Colonic mucosa (tissue), 4 donors: ENCODE measurements at places on chromosomes 12 and 14. TPM values are rescaled to one million over a fixed set of nuclear protein-coding genes. Genes with fewer than 3 reads are reported as not detected.

KRT71 gene
- not detected for total RNA-seq

DDX55 gene
- total RNA-seq = 19.7 TPM

MSI1 gene
- 3.8 TPM for total RNA-seq

GPR33 gene
- not detected for total RNA-seq

NRL gene
- 2.7 TPM for total RNA-seq

- H3K27ac ChIP-seq = no peak overlapping the region
- H3K27me3 ChIP-seq = no peaks in the 10 kb centered on the region
- no peaks in the 10 kb centered on the region for H3K4me1 ChIP-seq
Observed at GRCh38 chr12:89020689-89021088, 331.6 kb downstream of the DUSP6 start.

GRCh38 chr12:127717278-127717677 is 549.7 kb upstream of the TMEM132C start:
- H3K27me3 ChIP-seq = no peaks in the 10 kb centered on the region
- no peaks in the 10 kb centered on the region for H3K4me1 ChIP-seq
- H3K4me3 ChIP-seq = no peak overlapping the region
- H3K36me3 ChIP-seq = no peaks in the 10 kb centered on the region
- H3K27ac ChIP-seq = no peak overlapping the region

- no peaks in the 10 kb centered on the region for H3K4me1 ChIP-seq
- no peaks in the 10 kb centered on the region for H3K27me3 ChIP-seq
- H3K36me3 ChIP-seq = no peaks in the 10 kb centered on the region
- no peak overlapping the region for H3K4me3 ChIP-seq
- DNase-seq = no peak
Observed at GRCh38 chr14:105849933-105850626, 323.7 kb downstream of the TMEM121 start.

- DNase-seq = no peak
- H3K36me3 ChIP-seq = no peaks in the 10 kb centered on the region
Observed at GRCh38 chr14:68300608-68301007, 481.0 kb downstream of the RAD51B start.

GRCh38 chr12:80549298-80549697 is 105.3 kb downstream of the PTPRQ start:
- no peak overlapping the region for H3K4me3 ChIP-seq
- no peaks in the 10 kb centered on the region for H3K36me3 ChIP-seq
- H3K27me3 ChIP-seq = no peaks in the 10 kb centered on the region
- no peaks in the 10 kb centered on the region for H3K4me1 ChIP-seq
- H3K27ac ChIP-seq = no peak overlapping the region

DNA sequence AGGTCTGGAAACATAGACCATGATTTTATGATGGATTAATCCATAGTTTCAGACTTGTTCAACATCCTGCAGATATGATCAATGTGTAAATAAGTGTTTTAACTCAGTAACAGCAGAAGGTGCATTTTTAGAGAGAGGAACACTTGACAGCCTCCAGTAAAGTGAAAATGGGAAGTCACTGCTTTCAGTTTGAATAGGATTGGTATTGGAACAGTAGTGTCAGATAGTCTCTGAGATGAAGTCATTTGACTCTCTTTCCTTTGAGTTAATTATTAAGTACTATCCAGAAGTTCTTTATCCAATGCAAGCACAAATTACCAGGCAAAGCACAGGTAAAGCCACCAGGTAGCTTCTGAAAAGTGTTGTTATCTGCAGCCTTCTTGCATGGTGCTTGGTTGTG is 14.5 kb upstream of the NAV3 start:
- no peak overlapping the region for H3K4me3 ChIP-seq
- no peaks in the 10 kb centered on the region for H3K27me3 ChIP-seq
- H3K27ac ChIP-seq = no peak overlapping the region
- no peaks in the 10 kb centered on the region for H3K4me1 ChIP-seq

- H3K27me3 ChIP-seq = no peaks in the 10 kb centered on the region
- H3K27ac ChIP-seq = no peak overlapping the region
- H3K4me1 ChIP-seq = no peaks in the 10 kb centered on the region
- H3K36me3 ChIP-seq = no peaks in the 10 kb centered on the region
Observed at GRCh38 chr12:79067977-79068376, 203.4 kb downstream of the SYT1 start.

GRCh38 chr14:32382704-32383103 is 53.6 kb downstream of the AKAP6 start:
- no peaks in the 10 kb centered on the region for H3K27me3 ChIP-seq
- H3K36me3 ChIP-seq = no peaks in the 10 kb centered on the region
- no peak overlapping the region for H3K4me3 ChIP-seq
- no peak for DNase-seq

DNA sequence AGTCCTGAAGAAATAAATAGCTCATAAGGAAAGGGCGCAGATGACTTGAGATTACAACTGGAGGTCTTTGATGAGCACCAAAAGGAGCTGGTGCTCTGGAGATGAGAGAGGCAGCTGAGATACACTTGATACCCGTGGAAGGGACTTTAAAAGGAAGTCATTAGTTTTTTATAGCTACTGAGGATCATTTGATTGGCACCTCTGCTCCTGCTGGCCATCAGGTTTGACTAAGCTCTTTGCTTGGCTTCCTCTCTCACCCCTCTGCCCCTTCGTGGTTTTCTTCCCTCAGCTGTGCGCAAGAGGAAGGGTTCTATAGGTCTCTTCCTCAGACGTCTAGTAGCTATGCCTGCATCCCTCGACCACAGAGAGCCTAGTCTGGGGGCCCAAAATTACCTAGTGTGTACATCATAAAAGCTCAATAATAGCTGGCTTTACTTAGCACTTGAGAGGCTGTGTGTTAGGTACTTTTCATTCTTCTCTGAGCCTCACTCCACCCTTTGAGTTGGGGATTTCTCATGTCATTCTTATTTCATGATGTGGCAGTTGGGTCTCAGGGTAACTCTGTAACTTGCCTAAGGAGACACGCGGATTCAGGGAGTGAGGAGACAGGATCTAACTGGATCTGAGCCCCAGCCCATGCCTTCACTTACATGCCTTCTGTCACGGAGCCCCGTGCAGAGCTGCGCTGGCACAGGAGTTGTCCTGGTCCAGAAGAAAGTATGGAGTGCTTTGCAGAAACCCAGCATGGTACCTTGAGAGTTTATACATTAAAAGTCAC is 68.4 kb upstream of the ASPG start:
- H3K27ac ChIP-seq = no peak overlapping the region
- no peak for DNase-seq
- no peaks in the 10 kb centered on the region for H3K4me1 ChIP-seq

DNA sequence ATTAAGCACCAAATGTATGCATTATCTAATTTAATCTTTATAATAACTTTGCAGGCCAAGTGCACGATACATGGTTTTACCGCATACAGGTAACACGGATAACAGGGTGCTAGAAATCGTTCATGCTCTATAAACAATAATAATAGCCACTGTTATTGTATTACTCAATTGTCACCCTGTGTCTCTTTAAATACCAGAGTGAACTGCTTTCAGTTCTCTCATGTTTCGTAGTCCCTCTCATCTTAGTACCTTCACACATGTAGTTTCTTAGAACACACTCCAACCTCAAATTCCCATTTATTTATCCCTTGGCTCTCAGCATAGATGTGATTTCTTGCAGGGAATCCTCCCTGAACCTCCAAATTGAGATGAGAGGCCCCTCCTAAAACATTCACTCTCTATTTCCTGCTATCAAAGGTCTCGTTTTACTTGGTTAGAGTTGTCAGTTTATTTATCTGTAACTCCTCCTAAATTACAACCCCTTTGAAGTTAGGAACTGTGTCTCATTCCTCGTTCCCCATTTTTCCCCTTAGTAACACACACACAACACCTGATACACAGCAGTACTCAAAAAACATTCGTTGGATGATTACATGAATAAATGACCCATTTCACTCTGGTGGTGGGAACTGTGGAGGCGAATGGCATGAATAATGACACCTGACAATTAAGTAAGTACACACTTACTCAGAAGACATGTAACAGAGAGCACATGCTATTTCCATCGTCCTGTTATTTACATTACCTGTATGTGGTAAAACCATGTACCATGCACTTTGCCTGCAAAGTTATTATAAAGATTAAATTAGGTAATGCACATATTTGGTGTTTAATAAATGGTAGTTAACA is 134.6 kb downstream of the BTG1 start:
- no peaks in the 10 kb centered on the region for H3K36me3 ChIP-seq
- H3K4me1 ChIP-seq = no peaks in the 10 kb centered on the region
- H3K4me3 ChIP-seq = no peak overlapping the region
- DNase-seq = no peak

- H3K27me3 ChIP-seq = peaks cover 23% of the 10 kb centered on the region
- H3K4me1 ChIP-seq = no peaks in the 10 kb centered on the region
- H3K27ac ChIP-seq = no peak overlapping the region
- no peak for DNase-seq
Observed at GRCh38 chr12:6824085-6824775, 2.6 kb downstream of the GPR162 start.

GRCh38 chr14:35446450-35446849 is 41.9 kb upstream of the NFKBIA start:
- H3K4me1 ChIP-seq = no peaks in the 10 kb centered on the region
- H3K36me3 ChIP-seq = no peaks in the 10 kb centered on the region
- no peak for DNase-seq

GRCh38 chr14:96409701-96410100 is 17.8 kb downstream of the AK7 start:
- H3K27ac ChIP-seq = no peak overlapping the region
- no peaks in the 10 kb centered on the region for H3K27me3 ChIP-seq
- H3K4me3 ChIP-seq = no peak overlapping the region
- no peak for DNase-seq
- no peaks in the 10 kb centered on the region for H3K36me3 ChIP-seq

- DNase-seq = no peak
- H3K27ac ChIP-seq = no peak overlapping the region
- no peaks in the 10 kb centered on the region for H3K27me3 ChIP-seq
- no peaks in the 10 kb centered on the region for H3K4me1 ChIP-seq
- no peak overlapping the region for H3K4me3 ChIP-seq
Observed at GRCh38 chr12:58140395-58140794, 199.0 kb downstream of the ATP23 start.

- no peaks in the 10 kb centered on the region for H3K36me3 ChIP-seq
- no peak for DNase-seq
- H3K27me3 ChIP-seq = no peaks in the 10 kb centered on the region
- H3K27ac ChIP-seq = no peak overlapping the region
- H3K4me1 ChIP-seq = no peaks in the 10 kb centered on the region
Observed at GRCh38 chr12:95857156-95857555, 1.6 kb upstream of the SNRPF start.

GRCh38 chr12:113867258-113867657 is 98.9 kb downstream of the RBM19 start:
- no peaks in the 10 kb centered on the region for H3K36me3 ChIP-seq
- no peaks in the 10 kb centered on the region for H3K4me1 ChIP-seq
- no peaks in the 10 kb centered on the region for H3K27me3 ChIP-seq
- no peak for DNase-seq
- no peak overlapping the region for H3K27ac ChIP-seq

DNA sequence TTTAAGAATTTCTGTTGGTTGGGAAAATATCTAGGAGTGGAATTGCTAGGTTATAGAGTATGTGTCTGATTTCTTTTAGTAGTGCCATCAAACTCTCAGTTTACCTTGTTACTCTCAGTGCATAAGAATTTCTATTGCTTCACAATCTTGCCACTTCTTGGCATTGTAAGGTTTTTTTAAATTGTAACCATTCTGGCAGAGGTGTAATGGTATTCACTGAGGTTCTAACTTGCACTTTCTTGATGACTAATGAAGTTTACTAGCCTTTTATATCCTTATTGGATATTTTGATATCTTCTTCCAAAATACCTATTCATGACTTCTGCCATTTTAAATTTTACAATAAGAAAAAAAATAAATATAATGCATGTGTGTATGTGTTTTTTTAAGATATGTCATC is 478.0 kb downstream of the NAV3 start:
- no peak overlapping the region for H3K4me3 ChIP-seq
- no peaks in the 10 kb centered on the region for H3K36me3 ChIP-seq
- no peaks in the 10 kb centered on the region for H3K4me1 ChIP-seq
- no peaks in the 10 kb centered on the region for H3K27me3 ChIP-seq

GRCh38 chr12:70709022-70709421 is 71.8 kb upstream of the PTPRB start:
- H3K36me3 ChIP-seq = no peaks in the 10 kb centered on the region
- H3K27me3 ChIP-seq = no peaks in the 10 kb centered on the region
- H3K27ac ChIP-seq = no peak overlapping the region
- no peak for DNase-seq
- H3K4me3 ChIP-seq = no peak overlapping the region

GRCh38 chr12:24089510-24089890 is 140.0 kb upstream of the SOX5 start:
- no peaks in the 10 kb centered on the region for H3K4me1 ChIP-seq
- H3K4me3 ChIP-seq = no peak overlapping the region
- H3K27ac ChIP-seq = no peak overlapping the region
- no peak for DNase-seq
- no peaks in the 10 kb centered on the region for H3K27me3 ChIP-seq

DNA sequence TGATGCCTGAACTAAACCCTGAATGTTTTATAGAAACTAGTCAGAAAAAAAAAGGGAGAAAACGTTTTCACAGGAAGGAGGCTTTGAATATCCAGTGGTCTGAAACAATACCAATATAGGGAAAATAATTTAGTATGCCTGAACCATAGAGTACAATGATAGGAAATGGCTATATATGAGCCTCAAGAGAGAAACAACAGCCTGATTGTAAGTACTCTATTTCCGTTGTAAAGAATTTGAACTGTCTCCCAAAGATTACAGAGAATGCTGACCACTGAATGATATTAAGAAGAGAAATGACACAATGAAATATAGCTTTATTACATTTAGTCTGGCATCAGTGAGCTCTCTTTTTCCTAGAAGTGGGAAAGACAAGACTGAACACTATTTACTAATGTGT is 5.5 kb upstream of the GABARAPL1 start:
- no peak overlapping the region for H3K4me3 ChIP-seq
- no peaks in the 10 kb centered on the region for H3K4me1 ChIP-seq
- H3K36me3 ChIP-seq = no peaks in the 10 kb centered on the region

DNA sequence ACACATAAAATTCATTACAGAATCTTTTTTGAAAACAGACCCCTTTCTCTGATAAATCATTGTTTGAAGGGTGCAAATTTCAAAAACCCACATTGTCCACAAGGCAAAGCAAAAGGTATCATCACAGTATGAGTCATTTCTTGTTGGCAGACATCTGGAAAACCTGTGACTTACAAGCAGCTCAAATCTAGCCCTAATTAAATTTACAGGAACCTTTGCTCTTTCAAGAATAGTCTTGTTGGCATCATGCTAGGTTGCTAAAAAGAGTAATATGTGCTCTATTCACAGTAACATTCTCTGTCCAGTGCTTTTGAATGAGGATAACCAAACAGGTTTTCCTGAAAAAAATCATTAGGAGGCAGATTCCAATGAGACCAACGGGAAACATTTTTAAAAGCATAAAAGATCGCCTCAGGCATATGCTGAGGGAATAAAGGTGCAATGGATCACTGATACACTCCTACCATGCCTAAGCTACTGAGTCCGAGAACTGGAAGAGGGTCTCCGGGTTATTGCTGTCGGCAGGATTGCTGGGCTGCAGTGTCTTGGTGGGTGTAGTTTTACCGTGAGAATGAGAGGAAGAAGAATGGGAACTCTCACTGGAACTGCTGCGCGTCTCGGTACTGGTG is 55.5 kb upstream of the TTC7B start:
- H3K27me3 ChIP-seq = no peaks in the 10 kb centered on the region
- H3K27ac ChIP-seq = no peak overlapping the region
- H3K4me1 ChIP-seq = no peaks in the 10 kb centered on the region
- H3K36me3 ChIP-seq = no peaks in the 10 kb centered on the region
- no peak for DNase-seq
- H3K4me3 ChIP-seq = no peak overlapping the region

- H3K27ac ChIP-seq = no peak overlapping the region
- H3K27me3 ChIP-seq = no peaks in the 10 kb centered on the region
- no peak for DNase-seq
- no peak overlapping the region for H3K4me3 ChIP-seq
- H3K36me3 ChIP-seq = no peaks in the 10 kb centered on the region
Observed at GRCh38 chr14:67436006-67436866, 24.3 kb upstream of the PLEK2 start.

- no peaks in the 10 kb centered on the region for H3K4me1 ChIP-seq
- H3K4me3 ChIP-seq = no peak overlapping the region
- no peaks in the 10 kb centered on the region for H3K36me3 ChIP-seq
Observed at GRCh38 chr12:46752396-46752795, 73.4 kb downstream of the SLC38A4 start.
